ENCODE measurements at places on chromosomes 11 and 22.

DNA sequence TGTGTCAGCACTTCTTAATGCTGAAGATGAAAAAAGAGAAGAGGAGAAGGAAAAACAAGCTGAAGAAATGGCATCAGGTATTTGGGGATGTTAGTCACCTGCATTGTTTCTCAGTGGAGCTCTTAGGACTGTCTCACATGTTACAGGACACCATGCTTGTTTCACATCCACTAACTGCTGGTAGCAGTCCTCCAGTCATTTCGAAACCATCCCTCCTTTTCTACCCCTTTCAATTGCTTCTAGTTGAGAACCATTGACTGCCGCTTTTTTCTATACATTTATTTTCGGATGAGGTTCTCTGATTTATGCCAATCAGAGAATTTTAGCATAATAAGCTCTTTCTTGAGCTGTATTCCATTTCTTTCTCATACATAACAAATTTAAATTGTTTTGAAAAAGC lies 21.5 kb downstream of the BIRC2 start:
- no peak for DNase-seq

DNA sequence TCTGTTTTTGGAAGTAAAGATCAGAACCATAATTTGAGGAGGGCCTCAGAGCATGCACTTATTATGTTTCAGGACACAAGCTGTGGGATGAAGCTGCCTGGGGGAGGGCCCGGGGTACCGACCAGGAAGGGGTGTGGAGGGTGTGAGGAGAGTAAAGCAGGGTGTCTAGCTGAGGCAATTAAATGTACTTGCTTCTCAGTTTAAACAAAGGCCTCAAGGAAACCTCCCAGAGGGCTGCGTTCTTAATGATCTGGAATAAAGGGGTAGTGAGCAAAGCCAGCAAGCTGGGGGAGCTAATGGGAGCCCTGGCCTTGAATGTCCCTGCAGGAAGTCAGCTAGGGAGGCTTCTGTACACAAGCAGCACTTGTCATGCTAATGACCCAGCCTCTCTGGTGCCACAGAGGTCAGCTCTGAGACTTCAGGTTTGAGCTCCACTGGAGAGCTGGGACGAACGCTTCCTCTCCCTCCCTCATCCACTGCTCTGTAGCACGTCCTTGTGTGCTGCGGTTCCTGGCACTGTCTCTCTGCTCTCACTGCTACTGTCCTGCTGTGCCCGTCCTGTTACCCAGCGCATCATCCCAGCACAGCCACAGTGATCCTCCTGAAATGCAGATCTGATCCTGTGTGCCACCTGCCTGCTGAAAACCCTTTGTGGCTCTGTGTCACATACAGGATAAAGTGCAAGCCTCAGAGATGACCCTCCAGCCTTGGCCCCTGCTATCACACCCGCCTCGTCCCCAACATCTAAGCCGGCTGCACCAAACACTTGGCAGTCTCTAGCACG lies 159.7 kb downstream of the DBX1 start:
- DNase-seq, result no peak

- DNase-seq, result no peak
These were observed 11.3 kb downstream of the DERL3 start for GRCh38 chr22:23827351-23827995.

- peak; percentile 1 for DNase-seq
These were observed 37.3 kb downstream of the OSBPL5 start for GRCh38 chr11:3127706-3128355.

DNA sequence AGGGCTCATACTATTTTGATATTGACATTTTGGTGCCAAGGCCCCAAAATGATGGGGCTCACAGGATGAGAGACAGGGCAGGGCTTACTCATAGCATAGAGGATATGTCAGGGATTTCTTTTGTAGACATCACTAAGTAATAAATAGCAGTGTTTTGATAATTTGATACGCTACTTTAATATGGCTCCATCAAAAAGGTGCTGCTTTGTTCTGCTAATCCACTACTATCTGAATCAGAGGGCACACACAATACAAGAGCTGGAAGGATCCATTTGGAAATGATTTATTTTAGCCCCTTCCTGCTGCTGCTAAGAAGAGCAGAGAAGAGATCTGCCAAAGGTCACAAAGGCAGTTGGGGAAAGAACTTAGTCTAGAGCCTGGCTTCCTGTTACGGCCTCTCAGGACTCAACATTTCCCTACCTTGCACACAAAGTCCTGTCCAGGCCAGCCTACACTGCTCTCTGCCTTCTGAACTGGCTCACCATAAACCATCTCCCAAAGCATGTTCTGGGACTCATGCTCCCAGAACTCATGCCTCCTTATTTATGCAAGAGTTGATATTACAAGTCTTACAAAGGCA lies 261.3 kb upstream of the ARHGAP20 start:
- DNase-seq, result no peak

GRCh38 chr22:29301716-29302401 lies 4.6 kb upstream of the GAS2L1 start:
- no peak for DNase-seq

DNA sequence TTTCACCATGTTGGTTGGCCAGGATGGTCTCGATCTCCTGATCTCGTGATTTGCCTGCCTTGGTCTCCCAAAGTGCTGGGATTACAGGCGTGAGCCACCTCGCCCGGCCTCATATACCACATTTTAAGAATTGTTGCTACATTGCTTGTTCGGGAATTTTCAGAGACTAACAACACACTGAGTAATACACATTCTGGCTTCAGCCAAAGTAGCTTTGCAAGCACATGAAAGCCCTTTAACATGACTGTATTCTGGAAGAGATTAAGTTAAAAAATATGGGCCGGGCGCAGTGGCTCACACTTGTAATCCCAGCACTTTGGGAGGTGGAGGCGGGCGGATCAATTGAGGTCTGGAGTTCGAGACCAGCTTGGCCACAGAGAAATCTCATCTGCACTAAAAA lies 15.0 kb downstream of the CRTAM start:
- DNase-seq, result no peak

DNA sequence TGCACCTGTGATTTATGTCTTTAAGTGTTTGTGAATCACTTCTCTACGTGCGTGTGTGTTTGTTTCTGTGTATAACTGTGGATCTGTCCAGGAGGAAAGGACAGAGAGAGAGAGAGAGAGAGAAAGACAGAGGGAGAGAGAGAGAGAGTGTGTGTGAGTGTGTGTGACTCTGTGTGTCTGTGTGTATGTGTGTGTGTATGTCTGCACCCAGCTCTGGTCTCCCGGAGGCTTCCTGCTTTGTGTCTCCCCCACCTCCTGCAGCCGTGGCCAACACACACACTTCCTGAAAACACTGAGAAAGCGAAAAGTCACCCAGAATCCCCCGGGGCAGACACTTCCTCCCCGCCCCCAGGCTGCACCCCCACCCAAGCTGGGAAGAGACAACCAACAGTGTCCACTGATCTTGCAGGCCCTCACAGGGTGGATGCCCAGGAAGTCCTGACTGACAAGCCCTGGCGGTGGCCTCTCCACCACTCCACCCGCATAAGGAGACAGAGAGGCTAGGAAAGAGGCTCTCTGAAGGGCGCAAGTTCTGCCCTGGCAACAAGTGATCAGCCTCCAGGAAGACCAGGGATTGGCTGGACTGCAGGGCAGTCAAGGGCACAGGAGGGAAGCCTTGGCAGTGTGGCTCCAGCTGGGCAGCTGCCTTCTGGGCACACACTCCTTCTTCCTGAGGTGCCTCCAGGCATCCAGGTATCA lies 30.0 kb downstream of the ARAP1 start:
- DNase-seq, result peak; percentile 88

DNA sequence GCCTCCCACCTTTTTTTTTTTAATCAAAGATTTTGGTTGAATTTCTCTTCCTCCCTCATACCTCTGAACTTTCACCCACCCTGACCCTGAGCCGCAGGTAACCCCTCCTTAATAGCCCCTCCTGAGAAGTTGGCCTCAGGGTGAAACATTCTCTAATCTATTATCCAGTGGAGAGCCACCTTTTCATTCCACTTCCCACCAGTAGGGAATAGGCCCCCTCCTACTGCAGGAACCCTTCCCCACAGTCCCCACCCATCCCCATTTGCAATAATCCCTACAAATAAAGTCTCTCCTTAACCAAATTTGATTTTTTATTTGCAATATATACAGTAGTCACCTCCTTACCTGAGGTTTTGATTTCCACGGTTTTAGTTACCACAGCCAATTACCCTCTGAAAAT lies 2.1 kb upstream of the SLC35F2 start:
- DNase-seq, result no peak

DNA sequence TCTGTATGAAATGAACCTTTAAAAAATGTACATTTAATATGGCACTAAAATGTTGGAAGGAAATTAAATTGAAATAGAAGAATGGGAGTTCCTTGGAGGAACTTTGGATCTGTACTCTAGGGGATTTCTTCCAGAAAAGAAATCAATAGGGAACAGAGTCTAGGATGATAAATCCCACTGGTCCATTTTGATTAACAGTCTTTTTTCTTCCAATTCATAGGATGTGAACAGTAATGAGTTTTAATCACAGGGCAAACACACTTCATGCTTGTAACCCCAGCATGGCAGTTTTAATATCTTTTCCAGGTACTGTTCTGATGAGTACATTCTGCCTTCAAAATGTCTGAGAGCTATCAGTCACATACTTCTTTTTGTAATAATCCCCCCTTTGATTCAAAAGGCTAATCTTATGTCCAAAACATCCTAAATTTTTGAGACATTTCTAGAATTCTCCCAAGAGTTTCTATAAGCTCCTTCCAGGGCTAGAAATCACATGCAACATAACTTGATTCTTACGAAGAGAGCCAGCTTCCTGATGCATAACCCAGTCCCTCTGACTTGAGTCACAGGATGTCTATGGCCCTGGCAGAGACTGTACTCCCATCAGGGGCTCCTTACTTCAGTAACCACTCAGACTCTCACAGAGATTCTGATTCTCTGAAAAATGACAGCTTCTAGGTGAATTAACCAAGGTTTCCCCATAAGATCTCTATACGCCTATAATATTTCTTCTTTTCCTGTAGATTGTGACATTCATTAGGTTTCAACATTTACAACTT lies 112.9 kb downstream of the SLC36A4 start:
- DNase-seq, result no peak

Data from 8988T (cell line).